ENCODE measurements at places on chromosomes 1 and 21.

DNA sequence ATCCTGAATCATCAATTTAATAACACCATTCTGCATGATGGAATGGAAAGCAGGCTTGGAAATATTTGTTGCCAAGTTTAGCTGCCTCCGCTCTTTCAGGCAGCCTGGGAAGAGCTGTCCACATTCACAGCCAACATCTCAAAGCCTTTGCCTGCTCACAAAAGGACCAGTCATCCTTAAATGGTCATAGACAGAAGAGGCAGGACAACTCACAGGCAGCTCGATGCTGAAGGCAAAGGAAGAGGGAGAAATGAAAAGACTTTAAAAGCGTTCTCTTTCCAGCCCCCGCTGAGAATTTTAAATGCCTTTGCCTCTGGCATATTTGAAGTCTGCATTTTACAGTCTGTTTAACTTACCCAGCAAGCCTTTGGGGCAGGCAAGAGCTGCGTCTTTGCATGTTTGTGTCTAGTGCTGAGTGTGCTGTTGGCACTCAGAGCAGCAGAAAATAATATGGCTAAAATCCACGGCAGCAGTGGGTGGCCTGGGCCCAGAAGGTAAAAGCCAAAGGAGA lies 68.9 kb downstream of the NMNAT2 start:
- no peak for DNase-seq

- no peak for DNase-seq
Measured at GRCh38 chr1:177629526-177629925, 340.3 kb downstream of the SEC16B start.

DNA sequence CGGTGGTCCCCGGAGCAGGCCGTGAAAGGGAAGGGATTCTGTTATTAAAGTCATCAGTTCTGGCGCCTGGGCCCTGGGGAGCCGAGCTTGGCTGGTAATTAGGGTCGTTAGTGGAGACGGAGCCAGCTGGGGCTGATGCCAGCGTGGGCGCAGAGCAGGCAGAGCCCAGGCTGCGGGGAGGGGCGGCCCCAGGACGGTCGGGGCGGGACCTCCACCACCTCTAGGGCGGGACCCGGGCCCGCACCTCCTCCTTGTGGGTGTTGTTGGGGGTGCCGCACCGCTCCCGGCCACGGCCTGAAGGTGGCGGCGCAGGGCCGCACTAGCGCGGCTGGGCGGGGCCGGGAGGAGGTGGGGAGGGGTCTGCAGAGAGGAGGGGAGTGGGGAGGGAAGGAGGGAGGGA lies 470.6 kb downstream of the PTPRU start:
- DNase-seq = no peak

DNA sequence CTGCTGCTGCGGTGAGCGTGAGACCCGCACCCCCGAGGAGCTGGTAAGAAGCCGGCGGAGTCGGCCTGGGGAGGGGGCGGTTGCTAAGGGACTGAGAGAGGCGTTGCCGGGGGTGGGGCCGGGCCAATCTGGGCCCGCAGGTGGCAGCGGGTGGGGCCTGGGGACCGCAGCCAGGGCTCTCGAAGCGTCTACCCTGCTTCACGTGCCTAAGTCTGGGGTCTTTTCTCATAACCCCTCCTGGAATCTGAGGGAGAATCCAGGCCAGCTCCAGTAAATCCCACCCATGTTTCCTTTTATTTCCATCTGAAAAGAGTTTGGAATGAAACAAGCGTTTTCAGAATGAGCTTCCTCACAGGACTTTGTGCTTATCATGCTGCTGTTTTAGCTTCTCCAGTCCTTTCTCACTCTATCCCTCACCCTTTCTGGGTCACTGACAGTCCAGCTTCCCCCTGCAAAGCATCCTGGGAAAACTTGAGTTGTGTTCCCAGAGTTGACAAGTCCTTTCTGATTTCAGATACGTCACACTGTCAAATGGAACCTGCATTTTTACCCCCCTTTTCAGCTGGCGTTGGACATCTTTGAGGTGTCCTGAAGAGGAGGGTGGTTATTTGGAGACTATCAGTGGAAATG lies 431 bp downstream of the CLCN6 start:
- DNase-seq = no peak

- DNase-seq = no peak
Measured at GRCh38 chr1:46451948-46452930, 37.4 kb upstream of the DMBX1 start.

- DNase-seq = peak; percentile 5
Measured at GRCh38 chr1:221439747-221440501, 302.0 kb downstream of the DUSP10 start.

DNA sequence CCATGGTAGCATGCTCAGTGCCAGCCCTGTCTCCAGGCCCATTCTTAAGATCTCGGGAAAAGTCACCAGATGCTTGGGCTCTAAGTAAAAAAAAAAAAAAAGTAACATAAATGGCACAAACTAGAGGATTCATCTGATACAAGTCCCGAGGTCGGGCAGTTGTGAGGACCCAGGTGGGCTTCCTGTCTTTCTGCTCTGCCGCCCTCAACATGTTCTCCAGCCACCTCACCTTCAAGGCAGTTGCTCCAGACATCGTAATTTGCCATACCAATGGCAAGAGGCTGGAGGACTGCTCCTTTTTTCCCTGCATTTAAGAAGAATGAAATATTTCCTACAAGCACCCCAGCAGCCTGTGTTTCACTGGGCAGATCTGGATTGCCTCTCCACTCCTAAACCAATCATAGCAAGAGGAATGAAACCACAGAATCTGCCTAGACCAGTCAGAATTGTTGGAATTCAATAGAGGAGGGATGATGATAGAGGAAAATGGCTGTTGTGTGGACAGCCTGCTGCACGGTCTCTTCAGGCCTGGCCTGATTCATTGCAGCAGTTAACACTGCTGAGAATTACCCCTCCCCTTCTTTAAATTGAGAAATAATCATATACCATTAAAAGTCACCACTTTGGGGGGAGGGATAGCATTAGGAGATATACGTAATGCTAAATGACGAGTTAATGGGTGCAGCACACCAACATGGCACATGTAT lies 5.4 kb downstream of the HMGN2 start:
- no peak for DNase-seq

GRCh38 chr1:84344286-84344685 lies 42.8 kb downstream of the SAMD13 start:
- no peak for DNase-seq

DNA sequence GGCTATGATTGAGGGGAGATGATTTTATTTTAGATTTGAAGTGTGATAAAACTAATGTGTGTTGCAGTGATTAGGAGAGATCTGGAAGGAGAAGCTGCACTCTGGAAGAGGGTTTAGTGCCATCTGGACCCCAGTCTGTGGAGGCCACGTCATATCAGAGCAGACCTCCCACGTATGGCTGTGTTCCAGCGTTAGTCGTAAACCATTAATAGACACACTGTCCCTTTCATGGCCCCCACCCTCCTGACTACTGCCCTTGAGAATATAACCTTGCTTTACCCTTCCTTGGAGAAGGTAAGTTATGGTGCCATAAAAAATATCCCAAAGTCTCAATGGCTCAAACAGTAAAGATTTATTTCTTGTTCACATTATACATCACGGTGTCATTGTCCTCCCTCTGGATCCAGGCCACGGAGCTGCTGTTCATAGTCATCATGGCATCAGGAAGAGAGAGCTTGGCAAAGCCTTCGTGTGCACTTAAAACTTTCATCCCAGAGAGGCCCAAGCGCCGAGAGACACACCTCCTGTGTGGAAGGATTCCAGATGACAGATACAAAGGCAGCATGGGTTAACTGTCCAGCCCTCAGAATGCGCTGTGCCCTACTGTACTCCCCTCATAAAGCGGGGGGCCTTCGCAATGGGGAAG lies 33.2 kb downstream of the RHOU start:
- DNase-seq = no peak

- no peak for DNase-seq
Measured at GRCh38 chr1:244802041-244802440, 33.4 kb upstream of the COX20 start.

- no peak for DNase-seq
Measured at GRCh38 chr1:42993502-42994136, 35.0 kb upstream of the SLC2A1 start.

- DNase-seq = no peak
Measured at GRCh38 chr1:6515771-6516170, 24.3 kb upstream of the PLEKHG5 start.

- DNase-seq = no peak
Measured at GRCh38 chr1:116921301-116921885, 11.7 kb downstream of the PTGFRN start.

DNA sequence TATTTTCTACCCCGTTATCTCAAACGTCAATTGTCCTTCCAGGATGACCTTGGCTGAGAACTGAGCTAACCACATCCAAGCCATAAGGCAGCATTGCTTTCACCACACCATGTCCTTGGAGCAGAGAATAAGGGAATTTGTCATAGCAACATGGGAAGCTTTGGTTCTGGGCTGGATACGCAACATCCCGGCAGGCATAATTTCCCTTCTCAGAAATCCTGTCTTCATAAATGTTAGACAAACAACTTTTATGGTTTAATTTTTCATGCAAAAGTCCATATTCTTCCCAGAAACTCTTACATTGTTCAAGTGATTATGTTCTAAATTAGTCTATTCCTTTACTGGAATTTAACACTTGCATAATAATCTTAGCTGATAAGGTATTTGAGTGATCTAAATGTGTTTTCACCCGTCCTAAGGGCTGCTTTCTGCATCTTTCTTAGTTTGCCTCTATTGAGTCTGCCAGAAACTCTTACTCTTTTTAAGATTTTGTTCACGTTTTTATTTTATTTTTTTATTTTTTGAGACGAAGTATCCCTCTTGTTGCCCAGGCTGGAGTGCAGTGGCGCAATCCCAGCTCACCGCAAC lies 51.8 kb downstream of the KCNJ15 start:
- no peak for DNase-seq

DNA sequence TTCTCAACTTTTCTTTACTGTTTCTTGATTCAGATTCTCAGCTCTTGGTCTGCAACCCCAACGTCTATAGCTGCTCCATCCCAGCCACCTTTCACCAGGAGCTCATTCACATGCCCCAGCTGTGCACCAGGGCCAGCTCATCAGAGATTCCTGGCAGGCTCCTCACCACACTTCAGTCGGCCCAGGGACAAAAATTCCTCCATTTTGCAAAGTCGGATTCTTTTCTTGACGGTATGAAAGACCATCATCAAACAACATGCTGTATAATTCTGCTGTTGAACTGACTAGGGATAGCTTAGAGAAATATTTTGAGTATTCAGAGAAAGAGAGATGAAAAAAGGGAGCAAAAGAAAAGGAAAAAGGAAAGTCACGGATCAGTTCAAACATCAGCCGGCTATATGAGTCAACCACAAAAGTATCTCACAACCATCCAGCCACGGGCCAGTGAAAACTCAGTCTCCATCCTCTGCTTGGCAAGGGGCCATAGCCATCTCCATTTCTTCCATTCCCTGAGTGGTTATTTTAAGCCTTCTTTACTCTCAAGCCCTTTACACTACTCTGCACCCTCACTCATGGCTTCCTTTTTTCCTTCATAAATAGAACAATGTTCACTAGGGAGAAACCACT lies 14.1 kb downstream of the DNASE2B start:
- DNase-seq = no peak

DNA sequence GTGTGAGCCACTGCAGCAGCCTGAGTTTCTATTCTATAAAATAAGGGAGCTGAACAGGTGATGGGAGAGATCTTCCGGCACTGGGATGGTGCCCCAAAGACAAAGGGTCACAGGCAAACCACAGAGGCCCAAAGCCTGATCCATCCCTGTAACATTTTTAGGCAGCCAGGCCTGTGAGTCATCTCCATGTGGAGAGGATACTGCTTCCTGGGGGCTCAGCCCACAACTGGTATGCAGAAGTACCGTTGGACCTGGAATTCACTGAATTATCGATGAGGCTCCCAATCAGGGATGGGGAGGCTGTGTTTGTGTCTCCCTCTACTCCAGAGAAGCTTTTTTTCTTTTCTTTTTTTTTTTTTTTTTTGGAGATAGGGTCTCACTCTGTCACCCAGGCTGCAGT lies 48.8 kb upstream of the WASF2 start:
- no peak for DNase-seq

- DNase-seq = no peak
Measured at GRCh38 chr1:2210084-2210653, 15.6 kb upstream of the FAAP20 start.

DNA sequence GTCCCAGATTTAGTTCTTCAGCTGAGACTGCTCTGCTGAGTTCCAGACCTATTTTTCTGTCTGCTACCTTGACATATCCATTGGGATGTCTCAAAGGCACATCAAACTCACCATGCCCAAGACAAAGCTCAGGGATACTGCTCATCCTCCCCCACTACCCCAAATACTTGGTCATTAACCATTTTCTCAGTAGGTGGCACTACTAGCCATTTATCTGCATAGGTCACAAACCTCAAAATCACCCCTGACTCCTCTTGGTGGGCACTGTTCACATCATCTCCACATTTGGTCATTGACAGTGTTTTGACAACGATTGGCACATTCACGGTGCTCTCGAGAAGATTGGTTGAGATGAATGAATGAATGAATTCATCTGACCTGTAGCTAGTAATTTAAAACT lies 32.1 kb downstream of the CACNA1S start:
- no peak for DNase-seq

- DNase-seq = no peak
Measured at GRCh38 chr1:188615321-188615720, 1786.6 kb downstream of the PLA2G4A start.

DNA sequence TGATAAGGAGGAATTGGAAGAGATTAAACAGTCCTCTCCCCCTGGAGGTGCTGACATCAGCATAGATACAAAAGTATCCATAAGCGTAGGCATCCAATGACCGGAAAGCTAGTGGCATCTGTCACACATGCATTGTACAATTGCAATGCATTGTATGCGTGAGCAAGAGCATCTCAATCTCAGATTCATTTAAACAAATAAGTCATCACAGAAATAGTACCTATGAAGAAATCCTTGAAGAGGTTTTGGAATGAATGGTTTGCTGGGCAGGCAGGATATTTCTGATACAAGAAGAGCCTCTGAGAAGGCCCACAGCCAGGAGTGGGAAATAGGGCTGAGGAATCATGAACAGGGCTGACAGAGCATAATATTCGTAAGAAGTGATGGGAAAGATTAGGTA lies 88.9 kb upstream of the ABCD3 start:
- DNase-seq = no peak

DNA sequence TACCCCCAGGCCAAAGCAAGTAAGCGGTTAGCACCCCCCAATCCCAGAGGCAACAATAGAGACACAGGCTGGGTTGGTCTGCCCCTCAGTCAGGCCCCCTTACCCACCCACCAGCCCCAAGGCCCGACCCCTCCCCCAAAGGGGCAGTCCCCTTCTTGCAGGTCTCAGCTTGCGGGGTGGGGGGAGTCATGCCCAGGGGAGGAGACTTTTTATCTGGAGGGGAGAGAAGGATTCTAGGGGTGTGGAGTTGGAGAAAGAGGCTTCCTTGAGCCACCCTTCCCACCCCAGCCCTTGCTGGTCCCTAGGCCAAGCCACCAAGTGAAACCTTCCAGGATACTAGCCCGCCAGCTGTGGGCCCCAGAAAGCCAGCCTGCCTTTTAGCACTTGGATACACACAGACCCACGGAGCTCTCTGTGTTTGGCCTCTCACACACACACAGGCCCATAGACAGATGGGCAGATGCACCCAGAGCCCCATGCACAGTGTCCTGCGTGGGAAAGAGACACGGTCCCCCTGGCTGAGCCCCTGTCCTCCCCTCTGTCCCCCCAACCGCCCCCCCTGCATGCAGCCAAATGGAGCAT lies 7.1 kb downstream of the TMEM54 start:
- no peak for DNase-seq

Data from stimulated activated CD8-positive, alpha-beta memory T cell treated with anti-CD3 and anti-CD28 coated beads, Interleukin-4, amount 100 ng/mL, for 4 hours (primary cell).